Stimulated activated CD4-positive, alpha-beta T cell treated with anti-CD3 and anti-CD28 coated beads, Interleukin-1b, Interleukin-23, amount 100 ng/mL, for 1 hour (primary cell): ENCODE measurements at places on chromosomes 2 and 18.

- DNase-seq: no peak
These were observed 124.9 kb downstream of the PRKCE start for GRCh38 chr2:45776160-45776955.

- DNase-seq: no peak
These were observed 31.0 kb downstream of the RBBP8 start for GRCh38 chr18:22964116-22964515.

DNA sequence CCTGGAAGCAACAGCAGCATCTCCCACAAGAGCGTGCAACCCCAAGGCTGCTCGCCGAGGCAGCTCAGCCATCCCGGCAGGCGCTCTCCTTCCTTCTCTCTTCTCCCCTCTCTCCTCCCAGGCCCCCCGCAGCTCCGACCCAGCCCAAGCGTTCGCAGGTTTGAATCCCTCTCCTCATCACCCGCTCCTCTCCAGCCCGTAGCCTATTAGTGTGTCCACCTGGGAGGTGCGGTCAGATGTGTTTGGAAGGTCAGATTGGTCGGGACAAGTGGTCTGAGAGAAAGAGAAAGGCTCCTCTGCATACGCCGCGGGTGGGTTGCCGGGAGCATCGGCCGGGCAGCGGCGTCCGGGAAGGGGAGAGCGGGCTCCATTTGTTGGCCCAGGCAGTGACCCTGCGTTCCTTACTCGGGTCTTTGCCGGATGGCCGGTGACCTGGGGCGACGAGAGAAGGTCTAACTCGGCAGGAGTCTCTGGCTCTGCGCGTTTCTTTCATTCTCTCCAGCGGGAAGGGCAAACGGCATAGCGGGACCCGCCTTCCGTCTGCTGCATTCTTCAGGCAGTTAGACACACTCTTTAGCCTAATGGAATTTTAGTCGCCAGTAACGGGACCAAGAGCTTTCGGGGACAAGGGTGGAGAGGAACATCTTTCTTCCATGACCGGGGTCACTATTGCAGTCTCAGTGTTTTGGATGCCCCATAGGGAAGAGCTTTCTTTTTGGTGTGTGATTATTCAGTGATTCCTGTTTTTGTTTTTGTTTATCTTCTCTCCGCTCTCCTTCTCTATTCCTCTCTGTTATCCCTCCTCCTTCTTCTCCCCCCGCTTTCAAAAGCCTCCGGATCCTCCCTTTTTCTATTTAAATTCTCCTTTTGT is 1.1 kb upstream of the TMEFF2 start:
- no peak for DNase-seq

DNA sequence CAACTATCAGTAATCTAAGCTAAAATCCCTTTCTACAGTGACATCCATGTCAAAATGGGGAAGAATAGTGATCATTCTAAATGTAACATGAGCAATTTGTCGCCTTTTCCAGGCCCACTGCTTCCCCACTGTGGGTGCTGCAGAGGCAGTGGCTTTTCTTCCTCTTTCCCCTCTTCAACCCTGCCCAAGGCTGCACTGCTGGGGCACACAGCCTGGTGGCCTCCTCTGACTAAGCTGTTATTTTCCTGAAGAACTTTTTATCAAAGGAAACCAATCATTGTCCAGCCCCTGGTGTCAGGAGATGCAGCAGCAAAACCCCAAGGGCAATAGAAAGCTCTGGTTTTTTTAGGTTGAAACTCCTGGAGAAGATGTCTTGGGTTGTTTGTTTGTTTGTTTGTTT is 117.6 kb upstream of the KLF7 start:
- DNase-seq: no peak

DNA sequence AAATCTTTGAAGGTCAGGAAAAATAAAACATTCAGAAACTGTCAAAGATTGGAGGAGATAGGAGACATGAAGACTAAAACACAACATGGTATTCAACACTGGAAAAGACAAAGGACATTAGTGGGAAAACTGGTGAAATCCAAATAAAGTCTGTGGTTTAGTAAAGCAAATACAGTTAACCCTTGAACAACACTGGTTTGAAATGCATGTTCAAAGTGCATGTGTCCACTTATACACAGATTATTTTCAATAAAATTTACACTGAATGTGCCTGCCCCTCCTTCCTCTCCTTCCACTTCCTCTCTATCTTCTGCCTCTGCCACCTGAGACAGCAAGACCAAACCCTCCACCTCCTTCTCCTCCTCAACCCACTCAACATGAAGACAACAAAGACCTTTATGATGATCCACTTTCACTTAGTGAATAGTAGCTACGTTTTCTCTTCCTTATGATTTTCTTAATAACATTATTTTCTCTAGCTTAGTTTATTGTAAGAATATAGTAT is 14.5 kb downstream of the OLA1 start:
- DNase-seq: no peak

DNA sequence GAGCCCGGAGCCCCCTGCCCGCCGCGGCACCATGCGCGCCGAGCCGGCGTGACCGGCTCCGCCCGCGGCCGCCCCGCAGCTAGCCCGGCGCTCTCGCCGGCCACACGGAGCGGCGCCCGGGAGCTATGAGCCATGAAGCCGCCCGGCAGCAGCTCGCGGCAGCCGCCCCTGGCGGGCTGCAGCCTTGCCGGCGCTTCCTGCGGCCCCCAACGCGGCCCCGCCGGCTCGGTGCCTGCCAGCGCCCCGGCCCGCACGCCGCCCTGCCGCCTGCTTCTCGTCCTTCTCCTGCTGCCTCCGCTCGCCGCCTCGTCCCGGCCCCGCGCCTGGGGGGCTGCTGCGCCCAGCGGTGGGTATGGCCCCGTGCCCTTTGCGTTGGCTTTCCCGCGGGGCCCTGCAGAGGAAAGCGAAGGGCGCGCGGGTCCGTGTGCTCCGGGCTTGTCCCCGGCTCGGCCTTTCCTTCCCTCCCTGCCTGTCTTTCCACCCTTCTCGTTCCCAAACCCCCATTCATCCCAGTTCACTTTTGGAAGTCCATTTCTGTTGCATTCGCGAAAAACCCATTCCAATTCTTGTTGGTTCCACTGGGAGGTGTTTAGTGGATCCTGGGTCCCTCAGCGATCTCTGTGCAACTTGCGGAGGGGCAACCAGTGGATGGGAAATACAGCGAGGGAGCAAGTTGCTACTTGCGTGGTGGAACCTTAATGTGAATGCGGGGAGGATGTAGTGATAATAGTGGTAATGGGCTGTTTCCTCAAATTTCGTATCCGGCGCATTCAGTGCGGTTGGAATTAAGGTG is 599 bp downstream of the ADAM23 start:
- no peak for DNase-seq

DNA sequence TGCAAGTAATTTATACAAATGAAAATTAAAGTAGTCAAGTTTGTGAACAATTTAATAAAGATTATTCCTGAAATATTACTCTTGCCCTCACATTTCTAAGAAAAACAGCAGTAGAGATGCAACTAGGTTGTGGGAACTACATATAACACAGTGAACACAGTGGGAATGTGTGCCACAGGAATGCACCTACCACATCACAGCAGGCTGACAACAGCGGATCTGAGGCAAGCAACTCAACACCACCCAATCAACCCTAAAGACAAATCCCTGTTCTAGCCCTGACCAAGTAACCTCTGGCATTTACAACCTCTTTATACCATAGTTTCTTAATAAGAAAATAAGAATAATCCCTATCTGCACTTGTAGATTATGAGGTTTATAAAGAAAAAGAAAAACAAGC is 23.4 kb downstream of the MBOAT2 start:
- no peak for DNase-seq

DNA sequence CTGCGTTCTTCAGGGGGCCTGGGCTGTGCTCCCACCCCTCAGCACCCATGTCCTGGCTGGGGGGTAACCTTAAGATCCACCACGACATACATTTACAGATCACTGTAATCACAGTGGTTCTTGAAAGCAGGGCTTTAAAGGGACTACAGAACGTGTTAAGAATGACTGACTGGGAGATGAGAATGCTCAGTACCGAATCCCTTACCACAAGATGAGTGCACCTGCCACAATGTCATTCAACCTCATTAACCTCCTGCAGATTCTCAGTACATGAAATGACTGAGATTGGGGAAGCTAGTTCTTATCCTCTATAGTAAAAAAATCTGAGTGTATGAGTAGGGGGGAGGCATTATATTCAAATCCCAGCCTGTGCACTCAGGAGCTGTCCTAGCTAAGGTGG is 10.5 kb upstream of the PIEZO2 start:
- DNase-seq: no peak

DNA sequence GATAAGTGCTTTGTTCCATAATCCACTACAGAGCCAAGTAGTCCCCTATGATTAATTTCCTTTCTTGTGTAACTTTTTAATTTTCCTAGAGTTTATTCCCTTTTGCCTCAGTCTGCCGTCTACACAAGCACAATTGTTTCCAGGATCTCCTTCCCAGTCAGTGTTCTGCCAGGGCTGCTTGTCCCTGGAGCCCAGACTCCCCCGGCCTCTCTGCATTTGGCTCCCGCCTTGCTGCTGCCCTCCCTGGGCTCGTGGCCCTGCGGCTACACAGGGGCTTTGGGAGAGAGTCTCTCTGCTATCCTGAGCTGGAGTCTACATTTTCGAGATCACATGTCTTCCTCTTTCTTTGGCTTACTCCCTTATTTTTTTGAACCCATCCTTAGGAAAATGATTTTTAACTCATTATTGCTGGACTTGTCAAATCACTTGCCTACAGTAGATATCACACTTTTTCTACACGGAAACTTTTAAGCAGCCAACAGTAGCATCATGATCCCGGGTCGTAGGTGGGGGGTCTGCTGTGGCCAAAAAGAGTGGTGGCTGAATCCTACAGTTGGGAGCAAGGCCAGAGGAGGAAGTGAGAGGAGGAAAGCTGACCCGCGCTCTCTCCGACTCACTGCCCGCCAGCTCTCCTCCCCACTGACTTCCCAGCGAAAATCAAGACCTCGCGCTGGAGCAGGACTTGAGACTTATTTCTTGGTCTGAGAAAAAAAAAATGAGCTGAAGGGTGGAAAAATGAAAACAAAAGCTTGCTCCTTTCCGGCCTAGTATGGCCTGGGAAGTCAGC is 9.4 kb downstream of the FBLN7 start:
- no peak for DNase-seq

- DNase-seq: no peak
These were observed 90.4 kb upstream of the NOSTRIN start for GRCh38 chr2:168712053-168712452.

- DNase-seq: no peak
These were observed 47.4 kb downstream of the RPRM start for GRCh38 chr2:153431114-153431513.
